ENCODE measurements at places on chromosomes 13 and 19.

DNA sequence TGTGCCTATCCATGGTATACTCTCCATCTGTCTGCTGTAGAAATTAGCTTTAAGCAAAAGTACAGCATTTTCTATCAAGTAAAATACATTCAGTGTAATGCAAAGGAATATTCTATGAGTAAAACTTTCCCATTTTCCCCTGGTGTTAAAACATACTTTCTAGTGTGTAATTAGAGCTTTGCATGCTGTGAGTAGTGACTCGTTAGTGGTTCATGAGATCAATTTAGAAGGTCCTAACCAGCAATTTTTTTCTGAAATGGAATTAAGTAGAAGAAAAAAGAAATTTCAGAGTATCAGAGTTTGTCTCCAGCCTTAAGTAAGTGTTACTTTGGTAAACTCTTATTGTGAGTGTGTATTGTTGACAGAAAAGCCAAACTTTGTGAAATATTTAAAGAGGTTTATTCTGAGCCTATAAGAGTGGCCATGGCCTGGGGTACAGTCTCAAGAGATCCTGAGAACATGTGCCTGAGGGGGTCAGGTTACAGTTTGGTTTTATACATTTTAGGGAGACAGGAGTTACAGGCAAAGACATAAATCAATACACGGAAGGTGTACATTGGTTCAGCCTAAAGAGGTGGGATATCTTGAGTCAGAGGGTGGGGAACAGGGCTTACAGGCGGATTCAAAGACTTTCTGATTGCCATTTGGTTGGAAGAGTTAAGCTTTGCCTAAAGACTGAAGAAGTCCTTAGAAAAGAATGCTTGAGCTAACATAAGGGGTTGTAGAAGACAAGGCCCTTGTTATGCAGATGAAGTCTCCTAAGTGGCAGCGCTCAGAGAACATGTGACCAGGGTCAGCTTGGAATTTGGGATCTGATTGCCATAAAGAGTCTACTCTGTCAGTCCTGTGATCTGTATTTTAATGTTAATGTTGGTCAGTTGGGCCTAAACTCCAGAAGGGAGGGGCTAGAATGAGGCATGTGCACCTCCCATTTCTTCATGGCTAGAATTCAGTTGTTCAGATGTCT, 25.5 kb downstream of the FAM187B start:
- DNase-seq, result no peak

- DNase-seq, result no peak
Observed at GRCh38 chr13:44759384-44760360, 183.5 kb upstream of the TSC22D1 start.

DNA sequence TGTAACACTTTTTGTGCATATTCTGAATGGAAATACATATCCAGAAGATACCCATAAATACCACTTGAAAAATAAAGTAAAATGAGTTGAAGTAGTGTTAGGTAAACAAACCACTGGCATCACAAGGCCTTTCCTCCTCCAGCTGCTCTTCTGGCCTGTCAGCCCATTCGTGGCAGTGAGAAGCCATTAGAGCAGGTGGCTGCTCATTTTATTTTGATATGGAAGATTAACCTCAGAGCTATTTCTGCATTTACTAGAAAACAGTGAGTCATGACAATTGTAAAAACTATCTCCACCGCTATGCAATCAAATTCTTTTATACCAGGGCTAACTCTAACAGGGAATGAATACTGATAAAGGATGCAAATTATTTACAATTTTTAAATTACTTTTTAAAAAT, 2898.1 kb downstream of the PCDH9 start:
- no peak for DNase-seq

DNA sequence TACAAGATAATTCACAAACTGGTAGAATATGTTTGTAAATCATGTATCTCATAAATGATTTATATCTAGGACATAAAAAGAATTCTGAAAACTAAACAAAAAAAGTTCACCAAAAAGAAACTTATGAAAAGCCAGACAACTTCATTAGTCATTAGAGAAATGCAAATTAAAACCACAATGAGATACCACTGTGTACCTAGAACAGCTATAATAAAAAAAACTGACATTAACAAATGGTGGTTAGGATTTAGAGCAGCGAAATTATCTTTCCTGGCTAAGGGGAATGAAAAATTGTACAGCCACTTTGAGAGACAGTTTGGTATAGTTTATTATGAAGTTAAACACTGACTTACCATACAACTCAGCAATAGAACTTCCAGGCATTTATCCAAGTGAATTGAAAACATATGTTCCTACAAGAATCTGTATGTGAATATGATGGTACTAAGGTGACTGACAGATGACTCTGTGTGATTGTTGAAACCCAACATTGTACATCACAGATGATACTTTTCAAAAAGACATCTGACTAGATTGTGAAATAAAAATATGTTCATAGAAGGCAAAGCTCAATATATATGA, 41.8 kb downstream of the UGGT2 start:
- no peak for DNase-seq

GRCh38 chr13:109150696-109151095, 521.3 kb downstream of the MYO16 start:
- no peak for DNase-seq

DNA sequence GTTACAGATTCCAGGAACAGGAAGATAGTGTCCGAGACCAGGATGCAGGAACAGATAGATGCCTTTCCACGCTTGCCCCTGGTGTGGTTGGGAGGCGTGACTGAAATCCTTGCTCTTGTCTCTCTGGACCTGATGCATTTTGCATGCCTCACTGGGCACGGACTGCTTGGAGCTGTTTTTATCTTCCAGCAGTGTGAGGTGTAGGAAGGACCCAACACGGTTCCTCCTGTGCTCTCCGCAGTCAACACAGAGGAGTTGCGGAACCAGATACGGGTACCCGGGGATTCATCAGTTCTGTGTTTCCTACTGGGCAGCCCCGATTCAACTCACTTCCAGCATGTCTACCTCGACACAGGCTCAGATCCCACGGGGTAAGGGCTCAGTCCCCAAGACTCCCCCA, 6.5 kb downstream of the DOT1L start:
- DNase-seq, result no peak

DNA sequence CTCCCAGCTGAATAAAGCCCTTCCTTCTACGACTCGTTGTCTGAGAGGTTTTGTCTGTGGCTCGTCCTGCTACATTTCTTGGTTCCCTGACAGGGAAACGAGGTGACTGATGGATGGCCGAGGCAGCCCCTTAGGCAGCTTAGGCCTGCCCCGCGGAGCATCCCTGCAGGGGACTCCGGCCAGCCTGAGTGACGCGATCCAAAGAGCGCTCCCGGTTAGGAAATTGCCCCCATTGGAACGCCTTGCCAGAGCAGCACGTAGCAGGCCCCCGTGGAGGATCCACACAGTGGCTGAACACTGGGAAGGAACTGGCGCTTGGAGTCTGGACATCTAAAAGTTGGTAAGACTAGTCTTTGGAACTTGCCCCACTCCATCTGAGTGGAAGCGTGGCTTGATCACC, 296.8 kb upstream of the SGCG start:
- DNase-seq, result no peak

GRCh38 chr13:21717817-21718216, 46.9 kb downstream of the FGF9 start:
- no peak for DNase-seq

DNA sequence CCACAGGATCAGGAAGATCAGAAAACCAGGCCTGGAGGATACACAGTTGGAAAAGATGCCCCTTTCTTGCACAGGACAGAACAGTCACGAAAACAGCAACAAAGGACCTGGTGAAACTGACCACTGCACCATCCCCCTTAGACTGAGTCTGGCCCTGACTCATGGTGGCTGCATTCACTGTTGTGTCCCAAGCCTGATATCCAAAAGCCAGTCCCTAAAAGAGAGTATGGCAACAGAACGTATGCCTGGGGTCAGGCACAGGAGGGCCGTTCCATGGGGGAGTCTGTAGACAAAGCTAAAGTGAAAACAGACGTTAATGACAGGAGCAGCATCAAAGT, 301.1 kb upstream of the NBEA start:
- no peak for DNase-seq

- DNase-seq, result no peak
Observed at GRCh38 chr19:48856921-48857320, 11.5 kb downstream of the PLEKHA4 start.

- DNase-seq, result no peak
Observed at GRCh38 chr19:11377756-11378155, 3.3 kb downstream of the SWSAP1 start.

DNA sequence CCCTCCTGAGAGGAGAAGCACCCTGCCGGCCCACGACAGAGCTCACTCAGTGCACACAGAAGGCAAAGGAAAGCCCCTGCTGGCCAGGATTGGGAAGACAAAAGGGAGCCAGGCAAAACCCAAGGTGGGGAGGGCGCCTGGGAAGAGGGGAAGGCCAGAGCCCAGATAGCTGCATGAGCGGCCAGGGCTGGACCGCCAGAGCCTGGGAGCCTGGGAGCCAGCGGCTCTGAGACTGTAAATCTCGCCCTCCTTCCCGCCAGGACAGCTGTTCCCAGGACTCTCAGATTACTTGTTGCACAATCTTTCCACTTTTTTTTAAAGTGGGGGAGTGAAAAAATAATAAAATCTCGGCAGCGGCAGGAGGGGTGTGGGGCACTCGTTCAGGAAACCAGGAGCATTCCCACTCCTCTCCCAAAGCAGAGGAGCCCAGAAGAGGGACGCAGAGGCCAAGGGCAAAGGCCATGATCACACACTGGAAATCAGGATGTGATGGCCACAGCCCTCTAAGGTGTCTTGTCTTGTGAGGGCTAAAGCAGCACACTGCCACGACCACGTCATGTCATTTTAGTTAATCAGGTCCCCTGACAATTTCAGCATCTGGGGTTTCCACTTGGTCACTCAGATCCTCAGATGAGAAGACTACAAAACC, 19.6 kb upstream of the EPHX3 start:
- no peak for DNase-seq

- DNase-seq, result no peak
Observed at GRCh38 chr19:10643968-10644259, 10.2 kb upstream of the ILF3 start.

DNA sequence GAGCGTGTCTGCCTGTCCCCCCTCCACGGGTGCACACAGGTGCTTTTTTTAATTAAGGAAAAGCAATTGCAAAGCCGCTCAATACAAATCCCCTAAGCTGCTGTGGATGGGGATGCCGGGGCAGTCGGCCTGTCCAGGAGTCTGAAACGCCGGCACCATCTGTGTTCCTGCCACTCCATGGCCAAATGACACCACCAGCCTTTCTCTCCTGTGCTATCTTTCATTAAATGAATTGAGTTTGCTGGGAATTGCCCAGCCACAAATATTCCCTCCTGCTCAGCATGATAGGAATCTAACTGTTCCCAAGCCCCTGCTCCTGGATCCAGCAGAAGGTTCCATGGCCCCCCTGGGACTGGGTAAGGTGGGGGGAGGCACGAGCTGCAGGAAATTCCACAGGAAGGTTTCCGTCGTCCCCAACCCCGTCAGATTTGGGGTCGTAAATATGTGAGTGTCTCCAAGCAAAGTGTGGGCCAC, 139.2 kb downstream of the KDM4B start:
- no peak for DNase-seq

DNA sequence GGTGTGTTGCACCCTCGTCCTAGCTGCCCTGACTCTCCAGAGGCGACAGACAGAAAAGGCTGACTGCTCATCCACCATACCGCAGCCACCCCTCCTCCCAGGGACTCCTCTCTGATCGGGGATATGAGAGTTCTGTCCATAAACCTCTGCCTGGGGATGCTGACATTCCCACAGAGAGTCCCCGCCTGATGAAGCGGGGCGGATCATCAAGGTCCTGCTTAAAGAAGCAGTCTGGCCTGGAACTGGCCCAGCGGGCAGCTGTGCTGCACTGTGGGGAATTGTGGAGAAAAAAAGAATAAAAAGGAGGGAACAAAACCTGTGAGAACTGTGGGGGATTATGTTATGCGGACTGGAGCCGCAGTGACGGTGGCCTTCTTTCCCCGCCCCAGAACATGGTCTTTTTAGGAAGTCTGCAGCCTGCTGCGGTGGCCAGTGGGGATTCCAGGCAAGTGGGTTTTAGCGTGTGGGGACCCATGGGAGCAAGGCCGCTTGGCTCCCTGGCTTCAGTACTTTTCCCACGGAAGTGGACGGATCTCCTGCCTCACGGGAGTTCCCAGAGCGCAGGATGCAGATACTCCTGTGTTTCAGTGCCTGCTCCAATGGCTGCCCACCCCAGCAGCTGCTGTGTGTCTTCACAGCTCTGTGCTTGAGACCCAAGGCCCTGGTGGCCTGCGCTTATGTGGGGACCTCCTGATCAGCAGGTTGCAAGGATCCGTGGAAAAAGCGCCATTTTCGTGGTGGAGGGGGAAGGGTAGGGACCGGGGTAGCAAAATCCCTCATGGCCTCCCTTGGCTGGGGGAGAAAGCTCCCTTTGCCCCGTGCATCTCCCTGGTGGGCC, 1456.2 kb upstream of the SLC10A2 start:
- no peak for DNase-seq

DNA sequence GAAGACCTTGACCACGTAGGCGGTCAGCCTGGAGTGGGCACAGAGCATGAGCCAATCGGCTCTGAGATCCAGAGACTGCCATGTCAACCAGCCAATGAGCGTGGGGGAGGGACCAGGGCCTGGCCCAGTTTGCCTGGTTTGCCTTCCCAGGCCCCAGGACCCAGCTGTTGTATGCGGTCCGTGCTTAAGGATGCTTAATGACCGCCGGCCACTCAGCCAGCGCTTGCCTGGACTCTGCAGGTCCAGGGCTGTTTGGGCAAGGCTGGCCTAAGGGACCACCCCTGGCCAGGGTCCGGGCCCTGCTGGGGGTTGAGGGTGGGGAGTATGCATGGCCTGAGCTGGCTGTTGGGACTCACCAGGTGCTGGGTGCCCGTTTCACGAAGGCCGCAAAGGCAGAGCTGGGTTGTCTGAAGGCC, 23.1 kb upstream of the TNFSF14 start:
- DNase-seq, result no peak

DNA sequence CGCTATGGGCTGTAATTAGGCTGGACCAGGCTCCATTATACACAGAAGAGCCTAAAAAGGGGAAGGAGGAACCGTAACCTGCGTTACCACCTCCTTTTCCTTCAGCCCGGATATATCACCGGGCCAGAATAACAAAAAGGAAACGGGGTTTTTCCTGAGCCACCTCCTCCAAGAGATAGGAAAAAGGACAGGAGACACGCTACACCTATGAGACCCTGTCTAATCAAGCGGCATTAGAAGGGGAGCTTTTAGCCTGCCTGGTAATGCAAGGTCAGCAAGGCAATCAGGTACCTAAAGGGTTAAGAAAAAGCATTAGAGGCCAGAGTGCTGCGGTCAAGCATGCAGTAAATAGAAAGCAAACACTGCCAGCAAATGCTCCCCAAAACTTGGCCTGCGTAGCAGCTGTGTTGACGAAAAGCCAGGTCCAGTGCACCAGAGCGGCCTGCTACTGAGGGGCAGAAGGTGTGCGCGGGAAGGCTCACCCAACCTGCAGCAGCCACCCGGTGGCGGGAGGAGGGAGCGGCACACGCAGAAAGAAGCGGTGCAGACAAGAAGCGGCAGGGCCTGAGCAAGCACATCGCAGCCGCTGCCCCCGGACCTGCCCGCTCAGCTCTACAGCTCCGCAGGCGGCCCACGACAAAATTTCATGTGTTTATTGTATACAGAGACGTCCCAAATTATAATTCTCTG, 1466.1 kb downstream of the UQCRFS1 start:
- peak; percentile 0 for DNase-seq

Measured in NB4 (cell line).